ENCODE measurements at places on chromosomes 16 and 17.
A peak's percentile ranks its signal among the peaks of the same experiment; 100 is the strongest.

DNA sequence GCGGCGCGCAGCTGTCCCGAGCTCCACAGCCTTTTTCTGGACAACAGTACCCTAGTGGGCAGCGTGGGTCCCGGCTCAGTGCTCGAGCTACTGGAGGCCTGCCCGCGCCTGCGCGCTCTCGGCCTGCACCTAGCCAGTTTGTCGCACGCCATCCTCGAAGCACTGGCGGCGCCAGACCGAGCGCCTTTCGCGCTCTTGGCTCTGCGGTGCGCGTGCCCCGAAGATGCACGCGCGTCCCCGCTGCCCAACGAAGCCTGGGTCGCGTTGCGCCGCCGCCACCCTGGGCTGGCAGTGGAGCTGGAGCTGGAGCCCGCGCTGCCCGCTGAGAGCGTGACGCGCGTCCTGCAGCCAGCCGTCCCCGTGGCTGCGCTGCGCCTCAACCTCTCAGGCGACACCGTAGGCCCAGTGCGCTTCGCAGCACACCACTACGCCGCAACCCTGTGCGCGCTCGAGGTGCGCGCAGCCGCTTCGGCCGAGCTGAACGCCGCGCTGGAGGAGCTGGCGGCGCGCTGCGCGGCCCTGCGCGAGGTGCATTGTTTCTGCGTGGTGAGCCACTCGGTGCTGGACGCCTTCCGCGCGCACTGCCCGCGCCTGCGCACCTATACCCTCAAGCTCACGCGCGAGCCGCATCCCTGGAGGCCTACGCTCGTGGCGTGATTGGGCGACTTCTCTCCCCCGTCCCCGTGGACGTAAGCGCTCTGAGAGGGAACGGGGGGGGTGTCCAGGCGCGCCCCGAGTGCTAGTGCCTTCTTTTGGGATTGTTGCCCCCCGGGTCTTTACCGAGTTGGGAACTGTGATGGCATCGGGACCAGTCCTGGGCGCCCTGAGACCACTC lies 1.2 kb upstream of the HSF4 start:
- DNase-seq: peak; percentile 65

- DNase-seq: peak; percentile 69
Measured at GRCh38 chr17:48603959-48604769, 622 bp downstream of the HOXB6 start.

DNA sequence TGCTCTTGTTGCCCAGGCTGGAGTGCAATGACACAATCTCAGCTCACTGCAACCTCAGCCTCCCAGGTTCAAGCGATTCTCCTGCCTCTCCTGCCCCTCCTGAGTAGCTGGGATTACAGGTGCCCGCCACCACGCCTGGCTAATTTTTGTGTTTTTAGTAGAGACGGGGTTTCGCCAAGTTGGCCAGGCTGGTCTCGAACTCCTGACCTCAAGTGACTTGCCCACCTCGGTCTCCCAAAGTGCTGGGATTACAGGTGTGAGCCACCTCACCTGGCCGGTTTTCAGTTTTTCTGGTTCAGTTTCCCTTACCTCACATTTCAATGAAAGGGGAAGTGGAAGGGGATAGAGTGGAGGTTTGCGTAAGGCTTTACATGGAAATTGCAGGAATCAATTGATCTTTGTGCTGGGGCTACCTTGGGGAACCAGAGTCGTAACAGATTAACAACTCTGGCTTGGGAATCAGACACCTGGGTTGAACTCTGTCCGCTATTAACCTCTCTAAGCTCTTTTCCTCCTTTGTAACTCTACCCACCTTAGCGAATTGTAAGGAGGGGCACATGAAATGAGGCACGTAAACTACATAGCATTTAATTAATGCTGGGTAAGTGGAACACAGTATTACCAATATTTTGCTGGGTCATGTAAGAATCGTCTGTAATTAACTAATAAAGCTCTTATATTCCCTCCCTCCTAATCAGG lies 3.2 kb downstream of the MPV17L start:
- DNase-seq: peak; percentile 23

DNA sequence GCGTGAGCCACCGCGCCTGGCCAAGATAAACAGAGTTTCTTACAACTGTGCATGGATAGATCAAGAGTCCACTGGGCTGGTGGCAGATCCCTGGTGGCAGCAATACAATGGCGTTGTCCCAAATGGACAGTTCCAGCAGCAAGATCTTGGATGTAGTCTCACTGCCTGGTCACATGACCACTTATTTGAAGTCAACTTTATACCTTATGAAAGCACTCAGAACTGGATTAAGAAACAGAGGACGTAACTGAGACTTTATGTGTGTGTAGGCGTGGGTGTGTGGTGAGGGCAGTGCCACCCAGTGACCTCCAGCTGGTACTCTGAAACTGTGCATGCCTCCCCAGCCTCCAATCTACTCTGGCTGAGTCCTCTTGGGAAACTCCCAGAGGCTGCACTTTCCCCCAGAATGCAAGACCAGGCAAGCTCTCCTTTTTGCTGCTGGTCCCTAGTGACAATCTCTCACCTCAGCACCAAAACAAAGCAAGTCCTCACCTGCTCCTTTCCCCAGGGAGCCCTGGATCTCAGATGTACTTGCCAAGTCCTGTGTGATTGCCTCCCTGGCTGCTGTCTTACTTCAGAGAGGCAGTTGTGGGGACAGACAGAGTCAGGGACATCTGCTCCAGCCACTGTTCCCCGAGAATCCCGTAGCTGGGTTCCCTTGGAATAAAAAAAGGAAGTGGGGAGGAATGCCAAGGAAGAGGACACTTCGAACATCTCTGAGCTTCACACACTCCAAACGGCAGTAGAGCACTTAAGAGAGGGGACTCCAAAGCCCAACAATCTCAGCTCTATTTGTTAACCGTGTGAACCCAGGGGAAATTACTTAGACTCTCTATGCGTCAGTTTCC lies 11.7 kb upstream of the ST6GALNAC2 start:
- DNase-seq: no peak

GRCh38 chr16:72657791-72658190 lies 390.1 kb downstream of the ZFHX3 start:
- no peak for DNase-seq

- no peak for DNase-seq
Measured at GRCh38 chr16:10543231-10543977, 37.0 kb downstream of the EMP2 start.

DNA sequence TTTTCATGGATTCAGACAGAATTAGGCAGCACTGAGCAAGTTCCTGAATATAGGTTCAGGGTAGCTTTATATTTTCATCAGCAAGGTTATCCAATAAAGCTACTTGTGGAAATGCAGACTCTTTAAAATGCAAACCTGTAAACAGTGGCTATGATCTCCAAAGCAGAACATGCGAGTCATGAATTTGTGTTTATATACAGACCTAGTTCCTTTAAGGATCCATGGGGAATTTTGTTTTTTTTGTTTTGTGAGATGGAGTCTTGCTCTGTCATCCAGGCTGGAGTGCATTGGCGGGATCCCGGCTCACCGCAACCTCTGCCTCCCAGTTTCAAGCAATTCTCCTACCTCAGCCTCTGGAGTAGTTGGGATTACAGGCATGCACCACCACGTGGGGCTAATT lies 14.8 kb downstream of the CLEC16A start:
- no peak for DNase-seq

DNA sequence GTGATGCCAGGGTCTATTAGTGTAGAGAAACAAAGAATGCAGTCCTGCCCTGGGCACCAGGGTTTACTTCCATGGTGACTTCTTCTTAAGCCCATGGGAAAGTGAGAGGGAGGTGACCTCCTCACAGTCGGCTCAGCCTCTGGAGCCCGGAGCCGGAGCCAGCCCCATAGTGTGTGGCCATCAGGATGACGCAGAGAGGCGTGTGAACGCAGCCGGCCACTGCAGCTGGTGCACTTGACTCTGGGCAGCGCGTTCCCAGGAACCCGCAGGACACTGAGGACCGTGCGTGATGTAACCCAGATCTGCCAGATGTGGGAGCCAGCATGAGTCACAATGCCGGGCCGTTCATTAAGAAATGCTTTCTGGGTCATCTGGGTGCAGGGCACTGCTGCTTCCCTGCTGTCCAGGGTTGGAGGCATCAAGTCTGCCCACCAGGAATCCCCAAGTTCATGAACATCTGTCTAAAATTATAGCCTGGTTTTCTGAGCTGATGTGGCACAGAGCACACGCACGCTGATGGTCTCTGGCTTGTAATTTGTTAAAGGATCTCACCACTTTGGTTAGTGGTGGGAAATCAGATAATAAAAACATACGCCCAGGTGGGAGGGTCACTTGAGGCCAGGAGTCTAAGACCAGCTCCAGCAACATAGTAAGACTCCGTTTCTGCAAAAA lies 114.1 kb downstream of the PITPNC1 start:
- peak; percentile 61 for DNase-seq

DNA sequence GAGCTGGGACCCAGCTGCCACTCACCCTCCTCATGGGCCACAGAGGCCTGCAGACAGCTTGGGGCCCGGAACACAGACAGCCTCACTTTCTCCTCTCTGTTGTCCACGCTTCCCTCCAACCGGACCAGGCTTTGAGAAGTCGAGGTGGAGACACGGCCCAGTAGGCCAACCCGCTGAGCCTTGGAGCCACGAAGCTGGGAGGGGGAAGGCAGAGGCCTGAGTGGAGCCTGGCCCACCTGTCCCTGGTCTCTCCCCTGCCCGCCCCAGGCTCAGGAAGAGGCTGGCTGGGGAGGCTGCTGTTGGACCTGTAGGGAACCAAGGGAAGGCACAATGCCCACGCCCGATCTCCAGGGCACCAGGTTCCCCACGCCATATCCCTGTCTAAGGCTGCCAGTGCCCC lies 48.1 kb downstream of the RMI2 start:
- no peak for DNase-seq

- DNase-seq: no peak
Measured at GRCh38 chr17:75501378-75502071, 13.8 kb downstream of the CASKIN2 start.

DNA sequence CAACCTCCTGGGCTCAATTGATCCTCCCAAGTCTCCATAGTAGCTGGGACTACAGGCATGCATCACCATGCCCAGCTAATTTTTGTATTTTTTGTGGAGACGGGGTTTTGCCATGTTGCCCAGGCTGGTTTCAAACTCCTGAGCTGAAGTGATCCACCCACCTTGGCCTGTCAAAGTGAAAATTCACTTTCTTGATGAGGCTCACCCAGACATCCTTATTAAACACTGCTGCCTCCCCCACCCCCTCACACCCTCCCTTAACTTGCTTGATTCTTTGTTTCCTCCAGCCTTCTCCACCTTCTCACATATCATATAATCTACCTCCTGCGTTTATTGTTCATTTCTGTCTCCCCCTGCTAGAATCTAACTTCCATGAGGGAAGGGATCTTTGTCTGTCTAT lies 46.0 kb upstream of the TEX2 start:
- no peak for DNase-seq

DNA sequence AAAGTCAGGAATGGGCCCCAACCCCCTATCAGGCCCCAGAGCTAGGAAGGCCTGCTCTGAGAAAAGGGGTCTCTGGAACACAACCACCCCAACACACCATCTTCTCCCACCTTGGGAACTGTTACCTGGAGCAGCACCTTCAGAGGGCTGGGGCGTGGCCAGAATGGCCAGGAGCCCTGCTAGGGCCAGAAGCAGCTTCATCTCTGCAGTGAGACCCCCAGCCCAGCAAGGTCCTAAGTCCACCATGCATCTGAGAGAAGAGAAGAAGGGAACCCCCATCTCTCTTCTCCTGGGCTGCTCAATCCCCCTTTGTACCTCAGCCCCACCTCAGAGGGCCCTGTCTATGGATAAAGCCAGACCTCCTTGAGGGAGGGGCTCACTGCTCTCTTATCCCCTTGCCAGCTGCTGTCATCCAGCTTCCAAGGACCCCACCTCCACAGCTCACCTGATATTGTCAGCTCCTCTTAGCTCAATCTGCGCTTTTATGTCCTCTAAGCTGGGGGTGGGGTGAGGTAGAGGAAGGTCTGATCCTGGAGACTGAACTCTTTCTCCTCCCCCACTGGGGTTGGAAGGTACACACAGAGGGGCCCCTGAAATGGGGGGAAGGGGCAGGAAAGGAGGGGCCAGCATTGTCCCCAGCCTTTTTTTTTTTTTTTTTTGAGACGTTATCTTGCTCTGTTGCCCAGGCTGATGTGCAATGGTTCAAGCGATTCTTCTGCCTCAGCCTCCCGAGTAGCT lies at the start of gene MPO:
Gene MPO, minus strand, starts transcription at position 456 of the 738 bp plus-strand sequence. Its CDS starts 177 bp downstream, at position 279.
- no peak for DNase-seq

DNA sequence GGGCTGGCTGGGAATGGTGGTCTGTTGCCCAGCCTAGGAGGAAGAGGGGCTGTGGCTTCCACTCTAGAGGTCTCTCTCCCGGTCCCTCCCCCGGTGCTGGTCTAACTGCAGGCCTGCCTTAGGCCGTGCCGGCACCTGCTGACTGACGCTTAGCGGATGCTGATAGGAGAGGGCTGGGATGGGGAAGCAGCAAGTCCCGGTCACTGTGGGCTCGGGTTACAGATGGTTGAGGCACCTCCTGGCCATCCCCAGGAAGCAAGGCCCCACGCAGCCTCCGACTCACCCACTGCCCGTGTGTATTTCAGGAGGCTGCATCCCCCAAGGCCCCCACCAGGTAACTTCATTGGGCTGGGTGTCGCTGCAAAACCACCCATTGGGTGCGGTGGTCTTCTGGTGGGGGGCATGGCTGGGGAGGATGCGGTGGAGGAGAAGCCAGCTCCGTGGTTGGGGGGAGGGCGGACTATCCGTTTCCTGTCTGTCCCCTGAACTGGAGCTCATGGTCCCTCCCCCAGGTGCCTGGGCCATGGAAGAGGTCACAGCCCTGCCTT lies 278.9 kb downstream of the SEC14L1 start:
- DNase-seq: peak; percentile 94

DNA sequence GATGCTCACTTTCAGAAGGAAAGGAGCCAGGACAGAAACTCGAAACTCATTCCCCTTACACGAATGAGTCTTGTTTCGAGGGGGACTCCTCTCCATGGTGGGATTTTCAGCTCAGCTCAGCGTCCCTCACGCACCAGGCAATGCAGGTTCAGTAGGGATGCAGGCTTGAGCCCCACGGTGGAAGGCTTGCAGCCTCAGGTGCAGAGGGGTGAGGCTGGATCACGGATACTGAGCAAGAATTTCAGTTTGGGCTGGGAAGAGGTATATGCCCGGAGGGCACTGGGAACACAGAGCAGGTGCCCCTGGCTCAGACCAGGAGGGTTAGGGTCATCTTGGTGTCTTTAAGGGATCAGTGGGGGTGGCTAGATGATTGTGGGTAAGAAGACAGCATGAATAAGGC lies 344.9 kb upstream of the TNRC6C start:
- DNase-seq: no peak

DNA sequence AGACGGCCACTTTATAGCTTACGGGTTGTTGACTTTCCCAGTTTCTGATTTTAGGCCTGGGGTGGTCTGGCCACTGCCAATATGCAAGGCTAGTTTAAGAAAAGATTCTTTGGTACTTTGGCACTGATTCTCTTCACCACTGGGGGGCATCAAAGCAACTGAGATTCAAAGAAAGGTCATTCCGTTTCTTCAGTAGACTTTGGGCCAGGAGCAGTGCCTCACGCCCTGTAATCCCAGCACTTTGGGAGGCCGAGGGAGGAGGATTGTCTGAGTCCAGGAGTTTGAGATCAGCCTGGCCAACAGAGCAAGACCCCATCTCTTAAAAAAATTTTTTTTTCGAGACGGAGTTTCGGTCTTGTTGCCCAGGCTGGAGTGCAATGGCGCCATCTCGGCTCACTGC lies 53.0 kb downstream of the RPA1 start:
- peak; percentile 79 for DNase-seq

DNA sequence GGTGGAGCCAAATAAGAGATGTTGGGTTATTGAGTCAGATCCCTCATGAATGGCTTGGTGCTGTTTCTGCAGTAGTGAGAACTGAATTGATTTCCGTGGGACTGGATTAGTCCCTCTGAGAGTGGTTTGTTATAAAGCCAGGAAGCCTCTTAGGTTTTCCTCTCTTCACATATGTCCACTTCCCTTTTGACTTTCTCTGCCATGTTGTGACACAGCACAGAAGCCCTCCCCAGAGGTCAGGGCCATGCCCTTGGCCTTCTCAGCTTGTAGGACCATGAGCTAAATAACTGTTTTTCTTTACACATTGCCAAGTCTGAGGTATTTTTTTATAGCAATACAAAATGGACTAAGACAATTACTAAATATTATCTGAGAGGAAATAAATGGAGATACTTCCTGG lies 10.3 kb upstream of the HAPSTR1 start:
- no peak for DNase-seq
